ENCODE measurements at places on chromosomes 11 and 22. TPM values are rescaled to one million over a fixed set of nuclear protein-coding genes. Genes with fewer than 3 reads are reported as not detected.
A peak's percentile ranks its signal among the peaks of the same experiment; 100 is the strongest.

Gene GRM5
- total RNA-seq, result 0.45 TPM

Gene HOATZ
- not detected for total RNA-seq

Gene SYT9
- total RNA-seq, result 2.7 TPM

Gene MPZL2
- total RNA-seq, result 4.2 TPM

DNA sequence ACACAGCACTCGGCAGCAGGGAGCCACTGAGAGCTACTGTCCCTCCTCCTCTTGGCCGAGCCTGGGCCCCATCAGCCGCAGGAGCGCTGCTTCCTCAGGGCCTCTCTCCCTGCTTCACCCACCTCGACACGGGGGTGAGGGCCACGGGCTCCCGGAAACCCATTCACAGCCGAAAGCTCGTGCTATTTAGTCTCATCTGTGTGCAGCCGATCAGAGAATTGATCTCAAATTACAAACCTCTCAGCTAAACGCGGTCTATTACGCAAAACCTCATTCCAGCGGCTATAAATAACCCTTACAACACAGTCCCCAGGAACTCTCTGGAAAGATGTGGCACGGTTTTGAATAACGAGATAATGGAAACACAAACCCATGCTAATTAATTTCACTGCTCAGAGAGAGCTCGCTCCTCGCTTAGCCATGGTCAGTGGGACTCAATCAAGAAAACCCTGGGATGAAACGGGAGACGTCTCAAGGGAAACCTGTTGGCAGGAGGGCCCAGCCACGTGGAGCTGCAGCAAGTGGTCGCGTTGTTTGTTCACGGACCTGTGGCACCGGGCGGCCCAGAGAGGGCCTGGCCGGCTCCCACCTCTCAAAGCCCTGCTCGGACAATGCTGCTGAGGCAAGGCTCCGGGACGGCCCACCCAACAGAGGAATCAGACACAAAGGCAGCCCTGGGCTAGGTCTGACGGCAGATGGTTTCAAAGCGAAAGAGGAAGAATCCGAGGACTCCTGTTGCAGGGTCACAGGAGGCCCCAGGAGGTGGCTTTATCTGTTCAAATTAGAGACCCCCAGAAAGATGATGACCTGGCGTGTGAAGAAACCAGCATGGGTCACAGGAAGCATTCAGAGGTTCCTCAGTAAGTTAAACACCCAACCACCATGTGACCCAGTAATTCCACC is 210.5 kb downstream of the CTTN start:
- no peaks in the 10 kb centered on the region for H3K27me3 ChIP-seq
- H3K36me3 ChIP-seq, result no peaks in the 10 kb centered on the region
- peaks cover 39% of the 10 kb centered on the region for H3K4me1 ChIP-seq

GRCh38 chr11:110857892-110858546 is 145.8 kb upstream of the ARHGAP20 start:
- 0 out of 2 replicates have a peak, but pooled peaks cover 5% of the 10 kb centered on the region for H3K4me1 ChIP-seq
- H3K4me3 ChIP-seq, result no peak overlapping the region

DNA sequence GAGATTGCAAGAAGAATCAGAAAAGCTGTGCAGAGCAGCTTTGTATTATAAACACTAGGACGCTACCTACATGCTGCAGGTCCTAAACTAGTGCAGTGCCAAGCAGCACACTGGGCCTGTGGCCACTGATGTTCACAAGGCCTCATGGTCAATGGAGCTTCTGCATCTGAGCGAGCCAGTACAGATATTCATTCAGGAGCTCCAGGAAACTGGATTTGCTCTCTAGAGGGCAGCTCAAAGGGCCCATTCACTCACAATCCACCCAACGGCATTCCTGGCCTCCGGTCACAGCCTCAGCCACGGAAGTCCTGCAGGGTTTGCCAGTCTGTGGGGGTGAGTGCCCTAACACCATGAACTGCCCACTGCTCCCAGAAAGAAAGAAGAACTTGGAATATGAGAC is 5.8 kb upstream of the TBC1D10A start:
- H3K36me3 ChIP-seq, result peaks cover 29% of the 10 kb centered on the region
- no peak for DNase-seq

DNA sequence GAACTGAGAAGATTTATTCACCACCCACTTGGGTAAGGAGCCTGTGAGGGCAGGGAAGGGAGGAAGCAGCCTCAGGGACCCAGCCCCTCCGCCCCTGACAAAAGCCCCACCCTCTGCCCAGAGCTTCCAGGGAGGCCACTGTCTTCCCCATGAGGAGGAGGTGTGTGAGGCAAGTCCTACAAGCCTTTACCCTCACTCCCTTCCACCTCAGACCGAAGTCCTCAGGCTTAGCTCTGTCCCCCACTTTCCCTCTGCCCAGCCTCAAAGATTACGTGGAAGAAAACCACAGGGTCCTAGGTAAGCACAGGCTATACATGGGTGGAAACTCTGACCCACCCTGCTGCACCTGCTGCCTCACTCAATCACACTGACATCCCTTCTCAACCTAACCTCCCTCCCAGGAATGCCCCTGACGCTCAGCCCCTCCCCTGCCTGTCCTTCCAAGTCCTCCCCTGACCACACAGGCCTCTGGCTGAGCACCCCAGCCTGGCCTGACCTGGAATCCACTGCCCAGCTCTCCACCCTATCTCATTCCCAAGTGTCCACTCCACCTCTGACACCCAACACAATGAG is 3.6 kb upstream of the ARAP1 start:
- DNase-seq, result peak; percentile 30
- no peaks in the 10 kb centered on the region for H3K36me3 ChIP-seq
- H3K27ac ChIP-seq, result no peak overlapping the region
- peaks cover 19% of the 10 kb centered on the region for H3K27me3 ChIP-seq

DNA sequence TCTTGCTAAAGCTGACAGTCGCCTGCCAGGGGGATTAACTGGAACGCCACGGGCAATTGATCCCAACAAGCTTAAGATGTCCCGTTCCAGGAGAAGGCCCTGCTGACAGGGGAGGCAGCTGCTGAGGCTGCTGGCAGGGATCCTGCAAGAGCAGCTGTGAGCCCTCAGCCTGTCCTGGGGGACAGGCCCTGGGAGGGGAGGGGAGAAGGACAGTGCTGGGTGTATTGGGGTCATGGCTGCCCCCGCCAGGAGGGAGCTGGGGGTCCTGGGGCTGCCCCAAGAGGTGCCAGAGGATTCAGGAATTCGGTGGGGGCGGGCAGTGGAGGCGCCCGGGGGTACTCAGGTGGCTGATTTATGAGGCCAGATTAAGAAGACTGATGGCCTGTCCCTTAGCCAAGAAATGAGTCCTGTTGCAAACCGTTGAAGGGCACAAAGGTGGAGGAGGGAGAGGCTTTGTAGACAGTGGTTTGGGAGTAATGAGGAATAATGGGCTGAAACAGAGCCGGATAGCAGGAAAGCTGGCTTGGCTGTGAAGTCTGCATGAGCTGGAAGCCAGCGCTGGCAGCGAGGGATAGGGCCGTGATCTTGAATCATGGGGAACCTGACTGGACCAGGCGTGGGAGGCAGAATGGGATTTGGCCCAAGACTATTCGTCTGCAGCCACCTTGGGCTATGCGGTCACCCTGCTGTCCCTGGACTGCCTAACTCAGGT is 133.5 kb downstream of the CACNA1I start:
- no peaks in the 10 kb centered on the region for H3K36me3 ChIP-seq
- H3K4me1 ChIP-seq, result no peaks in the 10 kb centered on the region
- H3K27me3 ChIP-seq, result no peaks in the 10 kb centered on the region
- no peak overlapping the region for H3K27ac ChIP-seq

DNA sequence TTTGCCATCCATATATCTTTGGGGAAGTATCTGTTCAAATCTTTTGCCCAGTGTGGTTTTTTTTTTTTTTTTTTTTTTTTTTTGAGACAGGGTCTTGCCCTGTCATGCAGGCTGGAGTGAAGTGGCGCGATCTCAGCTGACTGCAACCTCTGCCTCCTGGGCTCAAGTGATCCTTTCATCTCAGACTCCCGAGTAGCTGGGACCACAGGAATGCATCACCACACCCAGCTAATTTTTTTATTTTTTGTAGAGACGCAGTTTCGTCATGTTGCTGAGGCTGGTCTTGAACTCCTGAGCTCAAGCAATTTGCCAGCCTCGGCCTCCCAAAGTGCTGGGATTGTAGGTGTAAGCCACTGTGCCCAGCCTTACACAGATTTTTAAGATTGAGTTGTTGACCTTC is 4.8 kb upstream of the FAM118A start:
- no peaks in the 10 kb centered on the region for H3K36me3 ChIP-seq
- no peaks in the 10 kb centered on the region for H3K27me3 ChIP-seq

- peaks cover 14% of the 10 kb centered on the region for H3K27me3 ChIP-seq
- H3K4me3 ChIP-seq, result no peak overlapping the region
- H3K27ac ChIP-seq, result no peak overlapping the region
- H3K4me1 ChIP-seq, result peaks cover 7% of the 10 kb centered on the region
These were observed 4.1 kb downstream of the YPEL1 start for GRCh38 chr22:21731503-21731902.

- H3K27me3 ChIP-seq, result no peaks in the 10 kb centered on the region
- no peaks in the 10 kb centered on the region for H3K36me3 ChIP-seq
- H3K4me3 ChIP-seq, result no peak overlapping the region
- no peak overlapping the region for H3K27ac ChIP-seq
These were observed 38.0 kb downstream of the EXT2 start for GRCh38 chr11:44133335-44133946.

GRCh38 chr22:27637604-27638003 is 164.0 kb downstream of the MN1 start:
- no peak for DNase-seq
- peaks cover 33% of the 10 kb centered on the region for H3K4me1 ChIP-seq
- H3K4me3 ChIP-seq, result no peak overlapping the region
- H3K27me3 ChIP-seq, result no peaks in the 10 kb centered on the region
- no peaks in the 10 kb centered on the region for H3K36me3 ChIP-seq

DNA sequence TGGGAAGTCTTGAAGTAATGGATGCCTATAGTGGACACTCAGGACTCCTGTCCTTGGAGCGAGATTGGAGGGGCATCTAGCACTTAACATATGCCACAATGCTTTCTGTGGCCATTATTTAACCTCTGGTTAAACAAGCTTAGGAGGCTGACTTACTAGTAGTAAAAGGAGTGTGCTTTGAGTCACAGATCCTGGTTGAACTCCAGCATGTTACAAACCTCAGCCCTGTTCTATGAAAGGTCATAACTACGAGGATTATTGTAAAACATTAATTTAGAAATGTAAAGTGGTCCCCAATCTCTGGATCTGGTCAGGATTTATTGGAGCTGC is 1.1 kb upstream of the LBHD1 start:
- H3K27me3 ChIP-seq, result no peaks in the 10 kb centered on the region
- 0 out of 2 replicates have a peak overlapping the region, but pooled peaks have one; percentile 26 for H3K27ac ChIP-seq
- H3K4me3 ChIP-seq, result peak overlapping the region; percentile 98
- DNase-seq, result no peak
- peaks cover 26% of the 10 kb centered on the region for H3K4me1 ChIP-seq

GRCh38 chr11:12525466-12526055 is 148.2 kb downstream of the PARVA start:
- no peak overlapping the region for H3K27ac ChIP-seq
- no peaks in the 10 kb centered on the region for H3K4me1 ChIP-seq
- H3K4me3 ChIP-seq, result no peak overlapping the region
- H3K36me3 ChIP-seq, result no peaks in the 10 kb centered on the region

DNA sequence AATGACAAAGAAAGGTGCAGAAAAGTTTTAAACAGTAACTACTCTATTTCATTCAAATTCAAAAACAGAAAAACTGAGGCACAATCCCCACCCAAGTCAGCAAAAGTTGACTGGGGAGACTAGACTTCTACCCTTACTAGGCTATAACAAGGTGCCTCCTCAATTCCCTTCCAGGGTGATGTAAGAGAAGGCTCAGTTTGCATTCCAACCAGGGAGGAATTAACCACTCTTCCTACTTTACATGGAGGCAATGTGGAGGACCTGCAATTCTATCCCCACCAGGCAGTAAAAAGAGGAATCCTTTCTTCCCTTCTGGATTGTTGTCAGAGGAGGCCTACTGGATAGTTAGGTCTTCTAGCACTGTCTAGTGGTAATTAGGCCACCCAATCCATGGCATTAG is 26.1 kb downstream of the TYR start:
- no peaks in the 10 kb centered on the region for H3K4me1 ChIP-seq
- no peaks in the 10 kb centered on the region for H3K36me3 ChIP-seq

All from GM23338 (cell line).